Esophagus squamous epithelium (tissue), 5 donors: ENCODE measurements at places on chromosomes 12 and 14.

DNA sequence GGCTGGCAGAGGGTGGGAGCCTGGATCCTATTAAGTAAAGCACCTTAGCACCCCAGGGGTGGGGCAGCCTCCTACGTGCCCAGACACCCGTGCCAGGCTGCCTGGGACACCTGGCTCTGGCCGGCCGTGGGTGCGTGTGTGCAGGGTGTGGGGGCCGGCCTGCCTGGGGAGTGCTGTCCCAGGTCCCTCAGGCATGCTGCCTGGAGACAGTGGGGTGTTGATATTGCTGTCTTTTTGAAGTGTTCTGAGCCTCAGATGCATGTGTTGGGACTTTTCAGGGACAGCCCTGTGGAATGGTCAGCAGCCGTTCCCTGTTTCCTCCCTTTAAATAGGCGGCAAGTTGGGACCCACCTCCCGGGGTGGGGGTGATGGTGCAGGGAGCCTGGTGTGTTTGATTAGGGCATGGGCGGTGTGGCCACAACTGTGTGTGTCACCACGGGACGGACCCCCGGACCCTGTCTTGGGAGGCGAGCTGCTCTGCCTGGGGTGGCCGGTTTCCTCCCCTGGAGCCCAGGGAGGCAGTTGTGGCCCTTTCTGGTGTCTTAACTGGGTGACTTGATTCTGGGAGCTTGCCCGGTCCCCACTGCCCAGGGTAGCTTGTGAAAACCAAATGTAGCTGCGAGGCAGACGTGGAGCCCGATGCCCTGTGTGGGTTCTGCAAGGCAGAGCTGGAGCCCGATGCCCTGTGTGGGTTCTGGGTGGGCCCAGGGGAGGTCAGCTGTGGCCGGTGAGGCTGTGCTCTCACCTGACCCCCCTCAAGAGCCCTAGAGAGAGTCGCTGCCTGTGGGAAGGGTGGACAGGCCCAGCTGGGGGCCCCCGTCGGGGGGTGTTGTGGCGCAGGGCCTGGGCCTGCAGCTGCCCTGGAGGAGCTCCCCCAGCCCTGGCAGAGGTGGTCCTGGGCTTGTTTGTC lies 8.2 kb downstream of the ULK1 start:
- no peak for DNase-seq

DNA sequence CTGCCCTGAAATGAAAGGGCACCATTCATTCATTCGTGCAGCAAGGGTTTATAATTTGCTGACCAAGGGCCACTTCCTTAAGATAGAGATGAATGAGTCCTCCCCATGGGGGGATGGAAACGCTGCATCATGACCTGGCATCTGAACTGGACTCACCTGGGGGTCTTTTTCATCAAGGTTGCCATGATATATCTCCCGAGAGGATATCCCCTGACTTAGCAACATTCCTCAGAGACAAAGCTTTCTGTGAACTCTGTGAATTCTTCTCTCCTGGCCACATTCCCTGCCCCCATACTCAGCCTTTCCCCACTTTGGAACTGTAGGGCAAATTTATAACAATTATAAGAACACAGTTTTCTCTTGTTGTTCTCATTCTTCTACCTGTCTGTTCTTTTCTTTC lies 30.8 kb downstream of the SRRM4 start:
- no peak for DNase-seq

- DNase-seq = no peak
Observed at GRCh38 chr14:22538671-22539228, 50.3 kb downstream of the DAD1 start.

- no peak for DNase-seq
Observed at GRCh38 chr14:72607386-72608130, 286.3 kb downstream of the DPF3 start.

- no peak for DNase-seq
Observed at GRCh38 chr14:64857979-64858744, 21.5 kb downstream of the SPTB start.

DNA sequence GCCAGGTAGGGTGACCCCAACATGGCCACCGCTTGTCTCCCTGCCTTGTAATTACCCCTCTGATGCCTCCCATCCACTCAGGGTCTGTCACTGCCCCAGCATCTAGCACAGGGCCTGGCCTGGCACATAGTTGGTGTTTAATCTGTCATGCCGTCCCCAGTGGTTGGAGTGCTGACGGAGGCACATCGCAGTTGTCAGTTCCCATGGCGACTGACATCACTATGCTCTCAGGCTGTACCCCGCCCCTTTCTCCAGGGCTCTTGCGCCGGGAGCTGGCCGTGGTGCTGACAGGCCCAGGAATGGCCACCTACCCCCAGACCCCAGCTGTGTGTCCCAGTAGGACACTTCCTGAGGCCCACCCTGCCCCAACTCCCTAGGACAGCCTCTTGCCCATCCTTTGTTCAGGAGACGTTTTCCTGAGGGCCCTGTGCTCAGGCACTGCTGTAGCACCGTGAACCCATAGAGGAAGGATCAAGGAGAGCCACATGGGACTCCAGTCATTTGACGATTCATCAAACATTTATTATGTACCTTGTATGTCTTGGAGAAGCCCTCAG lies 23.0 kb downstream of the FAM222A start:
- no peak for DNase-seq

- DNase-seq = no peak
Observed at GRCh38 chr12:3176754-3177153, 99.6 kb downstream of the TSPAN9 start.

DNA sequence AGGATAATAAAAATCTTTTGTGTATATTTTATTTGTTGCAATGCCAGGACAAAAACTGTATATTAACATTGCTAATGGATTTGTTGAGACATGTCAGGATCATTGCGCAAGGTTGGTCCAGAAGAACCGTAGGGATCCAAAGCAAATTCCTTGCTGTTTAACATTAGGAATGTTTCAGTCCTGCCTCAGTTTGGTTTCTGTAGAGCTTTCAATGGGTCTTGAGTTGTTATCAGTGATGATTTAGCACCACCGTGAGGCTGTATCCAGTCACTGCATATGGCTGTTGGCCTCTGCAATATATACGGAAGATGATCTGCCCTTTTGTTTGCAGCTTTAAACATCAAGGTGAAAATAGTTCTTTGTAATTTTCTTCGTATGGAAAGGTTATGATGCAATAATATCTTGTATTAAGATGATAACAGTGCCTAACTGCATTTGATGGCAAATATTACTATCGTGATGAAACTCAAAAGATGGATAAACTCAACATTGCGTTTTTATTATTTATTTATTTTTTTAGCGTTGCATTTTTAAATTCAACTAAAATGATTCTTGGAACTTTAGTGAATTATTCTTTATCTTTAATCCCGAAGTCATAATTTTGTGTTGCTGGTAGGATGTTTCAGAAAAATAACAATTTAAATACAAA lies 231.2 kb downstream of the AKAP6 start:
- no peak for DNase-seq

DNA sequence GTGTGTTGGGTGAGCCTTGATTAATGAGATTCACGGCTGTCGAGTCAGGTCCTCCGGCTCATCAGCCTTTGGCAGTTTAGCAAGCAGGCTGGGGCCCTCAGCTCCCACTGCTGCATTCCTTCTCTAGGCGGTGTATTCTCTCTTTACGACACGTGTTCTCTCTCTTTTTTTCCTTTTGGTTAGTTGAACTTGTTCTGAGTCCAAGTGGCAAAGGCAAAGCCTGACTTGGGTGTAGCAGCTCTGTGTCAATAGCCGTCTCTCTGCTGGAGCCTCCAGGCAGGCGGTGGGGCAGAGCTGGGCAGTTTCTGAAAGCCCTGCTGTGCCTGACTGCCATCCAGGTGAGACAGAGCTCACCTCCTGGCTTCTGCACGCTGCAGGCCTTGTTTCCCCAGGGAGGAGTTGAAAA lies 46.6 kb downstream of the SUSD6 start:
- DNase-seq = no peak
